ENCODE measurements at places on chromosomes 7 and 10.

- no peak for DNase-seq
These were observed 2.7 kb downstream of the UPP1 start for GRCh38 chr7:48091506-48092433.

- DNase-seq: no peak
These were observed 23.3 kb downstream of the ADAP1 start for GRCh38 chr7:930975-931758.

GRCh38 chr7:85407391-85407790, 220.5 kb upstream of the SEMA3D start:
- DNase-seq: no peak

- DNase-seq: no peak
These were observed 178.4 kb downstream of the EXOC4 start for GRCh38 chr7:133431134-133431724.

- DNase-seq: no peak
These were observed 918.1 kb upstream of the POT1 start for GRCh38 chr7:125847692-125848091.

GRCh38 chr10:80453842-80454512, at the start of gene TSPAN14:
TSS of gene TSPAN14 (plus strand) at chr10:80454310. CDS start at chr10:80489234, 34,924 bp downstream.
- DNase-seq: no peak

GRCh38 chr10:43685744-43686143, 37.1 kb upstream of the ZNF32 start:
- DNase-seq: no peak

GRCh38 chr7:151408839-151409666, 785 bp downstream of the WDR86 start:
- DNase-seq: no peak

DNA sequence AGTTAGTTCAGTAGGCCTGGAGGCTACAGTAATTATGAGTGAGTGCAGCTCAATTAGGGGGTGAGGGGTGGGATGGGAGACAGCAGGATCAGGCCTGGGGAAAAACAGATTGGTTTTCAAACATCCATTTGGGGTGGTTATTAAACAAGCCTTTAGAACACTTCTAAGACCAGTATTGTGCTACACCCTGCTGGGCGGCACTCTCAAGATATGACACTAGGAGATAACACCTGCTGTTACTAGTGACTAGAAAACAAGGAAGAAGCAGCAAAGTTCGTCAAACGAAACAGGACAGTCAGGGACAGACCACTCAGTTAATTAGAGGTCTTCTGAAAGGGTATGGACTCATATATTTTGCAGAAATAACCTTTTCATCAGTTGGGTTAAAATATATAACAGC, 353.6 kb downstream of the PTEN start:
- DNase-seq: no peak

GRCh38 chr10:119522747-119523426, 19.6 kb downstream of the RGS10 start:
- no peak for DNase-seq

DNA sequence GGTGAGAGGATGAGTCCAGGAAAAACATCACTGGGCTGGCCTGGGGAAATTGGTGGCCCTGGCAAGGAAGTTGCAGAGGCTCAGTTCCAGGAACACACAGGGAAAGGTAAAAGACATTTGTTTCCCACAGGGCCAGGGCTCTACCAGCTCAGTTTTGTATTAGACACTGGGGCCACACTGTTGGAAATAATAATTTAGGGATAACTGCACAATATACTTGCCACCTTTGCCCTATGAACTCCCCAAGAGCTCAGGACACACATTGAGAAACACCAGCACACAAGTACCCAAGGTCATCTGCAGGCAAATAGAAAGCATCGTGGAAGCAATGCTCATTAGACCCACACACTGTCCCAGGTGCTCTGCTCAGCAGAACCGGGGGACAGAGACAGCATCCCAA, 617.6 kb downstream of the PTPRN2 start:
- no peak for DNase-seq

DNA sequence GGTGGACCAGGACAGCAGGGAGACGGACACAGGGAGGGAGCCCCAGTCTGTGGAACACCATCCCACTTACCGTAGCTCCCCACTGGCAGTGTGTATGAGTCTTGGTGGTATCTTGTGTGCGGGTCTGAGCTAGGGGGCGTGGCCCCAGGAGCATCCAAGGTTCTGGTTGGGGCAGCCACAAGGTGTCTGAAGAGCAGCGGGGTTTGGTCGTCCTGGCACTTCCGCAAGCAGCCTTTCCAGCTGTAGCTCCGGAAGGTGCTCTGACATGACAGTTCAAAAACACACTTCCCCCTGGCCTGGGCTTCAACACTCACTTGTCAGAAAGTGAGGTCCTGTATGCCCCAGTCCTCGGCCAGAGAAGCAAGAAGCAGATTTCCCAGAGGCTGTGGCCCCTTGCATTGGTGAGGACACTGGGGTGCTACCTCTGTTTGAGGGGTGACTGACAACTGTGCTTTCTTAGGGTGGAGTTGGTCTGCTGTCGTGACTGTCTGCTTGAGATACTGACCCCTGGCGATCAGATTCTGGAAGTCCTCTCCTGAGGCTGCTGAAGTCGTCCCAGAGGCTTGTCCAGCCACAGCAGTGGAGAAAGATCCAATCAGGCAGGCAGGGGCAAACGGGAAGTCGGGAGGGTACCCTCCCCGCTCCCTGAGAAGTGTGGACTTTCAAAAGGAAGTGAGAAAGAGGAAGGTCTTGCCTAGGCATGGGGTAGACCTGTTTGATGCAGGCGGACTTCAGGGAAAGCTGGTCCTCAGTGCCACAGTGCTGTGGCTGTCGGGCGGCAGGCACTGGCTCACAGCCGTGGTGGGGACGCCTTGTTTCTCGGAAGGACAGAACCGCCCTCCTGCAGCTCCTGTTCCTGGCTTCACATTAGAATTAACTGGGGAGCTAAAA, 51.4 kb upstream of the PFKFB3 start:
- DNase-seq: no peak

DNA sequence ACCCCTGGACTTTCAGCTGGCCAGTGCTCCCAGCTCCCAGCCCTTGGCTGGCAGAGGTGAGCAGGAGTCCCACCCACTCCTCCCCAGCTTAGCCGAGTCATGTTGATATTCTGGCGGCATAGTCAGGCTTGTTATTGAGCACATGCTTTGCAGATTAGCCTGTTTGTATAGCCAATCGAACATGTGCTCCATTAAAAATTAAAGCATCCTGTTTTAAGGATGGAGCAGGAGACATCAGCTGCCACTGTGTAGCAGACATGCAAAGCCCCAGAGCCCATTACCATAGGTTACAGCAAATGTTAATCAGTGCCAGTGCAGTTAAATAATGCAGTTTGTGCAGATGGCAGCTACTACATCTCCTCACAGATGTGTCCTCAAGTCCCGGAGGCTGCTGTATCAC, 574.6 kb upstream of the GALNT17 start:
- DNase-seq: no peak

DNA sequence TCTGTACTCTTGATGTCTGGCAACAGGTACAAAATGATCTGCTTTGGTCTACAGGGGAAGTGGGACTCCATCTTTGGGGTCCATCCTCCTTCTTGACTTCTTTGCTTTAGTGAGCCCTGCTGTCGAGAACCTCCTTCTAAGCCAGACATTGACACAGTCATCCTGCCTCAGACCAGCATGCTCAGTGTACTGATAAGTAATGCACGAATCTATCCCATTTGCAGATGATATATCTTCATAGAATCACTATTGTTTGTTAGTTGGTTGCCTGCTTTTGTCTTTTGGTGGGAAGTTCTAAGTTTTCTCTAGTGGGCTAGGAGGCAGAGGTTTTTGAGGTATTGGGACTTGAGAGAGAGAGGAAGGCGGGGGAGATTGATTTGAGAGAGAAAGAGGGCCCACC, 8.9 kb downstream of the H2BK1 start:
- no peak for DNase-seq

DNA sequence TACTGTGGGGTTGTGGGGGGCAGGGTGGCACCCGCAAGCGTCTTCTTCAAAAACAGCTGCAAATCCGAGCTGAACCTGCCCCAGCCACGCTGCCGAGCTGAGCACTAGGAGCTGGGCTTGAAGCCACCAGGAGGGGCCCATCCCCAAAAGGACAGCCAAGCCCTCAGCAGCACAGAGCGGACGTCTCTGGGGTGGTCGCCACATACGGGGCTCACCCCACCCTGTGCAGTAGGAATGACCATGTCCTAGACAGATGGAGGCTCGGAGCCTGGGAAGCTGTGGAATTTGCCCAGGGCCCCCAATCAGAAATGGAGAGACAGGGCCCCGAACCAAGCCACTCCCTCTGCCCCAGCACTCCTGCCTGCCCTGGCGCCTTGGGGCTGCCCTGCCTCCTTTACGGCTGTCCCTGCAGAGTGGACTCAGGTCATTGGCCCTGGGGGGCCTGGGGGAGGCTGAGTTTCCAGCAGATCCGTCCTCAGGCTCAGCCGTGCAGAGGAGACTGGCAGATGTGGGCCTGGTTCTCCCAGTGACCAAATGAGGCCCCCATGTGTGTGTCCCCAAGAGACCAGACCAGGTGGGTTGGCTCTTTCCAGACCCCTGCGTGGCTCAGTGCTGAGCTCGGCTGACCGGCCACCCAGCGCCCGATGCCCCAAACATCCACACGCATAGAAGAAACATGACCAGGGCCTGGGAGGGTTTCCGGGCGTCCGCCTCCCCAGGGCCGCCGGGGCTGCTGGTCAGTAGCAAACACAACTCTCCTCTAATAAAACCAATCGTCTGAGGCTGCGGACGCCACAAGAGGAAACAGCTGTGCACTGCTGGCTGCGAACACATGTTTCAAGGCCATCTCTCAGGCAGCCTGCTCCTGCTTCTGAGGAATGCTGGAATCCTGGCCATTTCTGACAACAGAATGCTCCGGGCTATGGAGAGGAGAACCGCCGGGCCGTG, 54.9 kb downstream of the PDGFA start:
- no peak for DNase-seq

GRCh38 chr7:137962491-137962874, 39.4 kb downstream of the CREB3L2 start:
- no peak for DNase-seq

DNA sequence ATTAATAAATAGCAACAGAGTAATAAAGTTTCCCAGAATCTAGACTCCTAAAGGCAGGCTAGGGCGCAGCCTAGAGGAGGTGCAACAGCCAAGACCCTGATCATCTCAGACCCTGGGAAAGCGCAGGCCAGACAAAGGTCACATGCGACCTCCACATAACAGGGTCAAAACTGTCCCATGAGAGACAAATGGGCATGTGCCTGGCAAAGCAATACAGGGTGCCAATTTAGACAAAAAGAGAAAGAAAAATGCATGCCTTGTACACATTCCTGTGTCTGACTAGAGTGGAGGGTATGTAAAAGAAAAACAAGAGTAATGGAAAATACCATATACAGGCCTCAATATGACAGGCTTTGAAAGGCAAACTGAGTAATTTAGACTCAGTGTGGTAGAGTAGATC, 22.2 kb downstream of the MPP7 start:
- DNase-seq: no peak

DNA sequence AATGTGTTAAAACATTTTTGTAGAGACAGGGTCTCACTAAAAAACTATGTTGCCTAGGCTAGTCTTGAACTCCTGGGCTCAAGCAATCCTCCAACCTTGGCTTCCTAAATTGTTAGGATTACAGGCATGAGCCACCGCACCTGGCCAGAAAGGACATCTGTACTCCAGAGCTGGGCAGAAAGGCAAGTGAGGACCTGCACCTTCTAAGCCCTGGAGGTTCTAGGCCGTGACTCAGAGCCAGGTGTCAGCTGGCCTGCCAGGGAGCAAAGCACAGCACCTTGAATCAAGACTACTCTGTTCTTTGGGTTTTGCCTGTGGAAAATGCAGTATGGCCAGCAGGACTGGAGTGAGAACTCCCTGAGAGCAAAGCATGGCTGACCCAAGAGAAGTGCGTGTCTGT, 396.5 kb downstream of the ADRA2A start:
- no peak for DNase-seq

DNA sequence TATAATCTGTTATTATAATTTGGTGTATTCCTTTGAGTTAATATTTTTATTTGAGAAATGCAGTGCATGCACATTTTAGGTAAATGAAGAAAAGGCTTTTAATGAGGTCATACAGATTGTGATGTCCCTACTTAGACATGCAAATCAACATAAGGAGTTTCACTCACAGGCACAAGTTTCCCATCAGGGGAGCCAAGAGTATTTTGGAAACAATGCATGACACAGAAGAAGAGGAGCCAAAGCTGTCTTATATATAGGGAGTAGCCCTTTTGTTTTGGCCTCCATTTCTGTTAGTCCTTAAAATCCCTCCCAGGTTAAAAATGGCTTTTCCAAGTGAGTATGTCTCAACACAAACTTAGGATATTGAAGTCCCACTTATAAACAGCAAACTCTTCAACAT, 703.4 kb upstream of the ANKRD30A start:
- no peak for DNase-seq

GRCh38 chr7:51455948-51456347, 139.3 kb upstream of the COBL start:
- DNase-seq: peak; percentile 93

DNA sequence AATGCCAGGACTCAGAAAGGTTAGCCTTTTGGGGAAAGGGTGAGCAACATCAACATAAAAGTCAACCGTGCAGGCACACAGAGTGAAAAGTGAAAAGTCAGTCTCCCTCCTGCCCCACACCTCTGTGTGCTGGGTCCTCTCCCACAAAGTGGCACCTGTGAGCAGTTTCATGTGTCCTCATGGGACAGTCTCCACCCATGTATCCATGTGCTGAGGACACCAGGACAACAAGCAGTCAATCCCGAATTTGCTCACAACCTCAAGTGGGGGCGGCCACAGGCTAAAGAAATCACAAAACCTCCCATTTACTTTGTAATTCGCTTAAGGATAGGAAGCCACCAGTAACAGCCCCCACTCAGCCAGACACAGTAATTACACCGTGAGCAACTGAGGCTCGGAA, 97.4 kb downstream of the ARHGAP22 start:
- DNase-seq: no peak

DNA sequence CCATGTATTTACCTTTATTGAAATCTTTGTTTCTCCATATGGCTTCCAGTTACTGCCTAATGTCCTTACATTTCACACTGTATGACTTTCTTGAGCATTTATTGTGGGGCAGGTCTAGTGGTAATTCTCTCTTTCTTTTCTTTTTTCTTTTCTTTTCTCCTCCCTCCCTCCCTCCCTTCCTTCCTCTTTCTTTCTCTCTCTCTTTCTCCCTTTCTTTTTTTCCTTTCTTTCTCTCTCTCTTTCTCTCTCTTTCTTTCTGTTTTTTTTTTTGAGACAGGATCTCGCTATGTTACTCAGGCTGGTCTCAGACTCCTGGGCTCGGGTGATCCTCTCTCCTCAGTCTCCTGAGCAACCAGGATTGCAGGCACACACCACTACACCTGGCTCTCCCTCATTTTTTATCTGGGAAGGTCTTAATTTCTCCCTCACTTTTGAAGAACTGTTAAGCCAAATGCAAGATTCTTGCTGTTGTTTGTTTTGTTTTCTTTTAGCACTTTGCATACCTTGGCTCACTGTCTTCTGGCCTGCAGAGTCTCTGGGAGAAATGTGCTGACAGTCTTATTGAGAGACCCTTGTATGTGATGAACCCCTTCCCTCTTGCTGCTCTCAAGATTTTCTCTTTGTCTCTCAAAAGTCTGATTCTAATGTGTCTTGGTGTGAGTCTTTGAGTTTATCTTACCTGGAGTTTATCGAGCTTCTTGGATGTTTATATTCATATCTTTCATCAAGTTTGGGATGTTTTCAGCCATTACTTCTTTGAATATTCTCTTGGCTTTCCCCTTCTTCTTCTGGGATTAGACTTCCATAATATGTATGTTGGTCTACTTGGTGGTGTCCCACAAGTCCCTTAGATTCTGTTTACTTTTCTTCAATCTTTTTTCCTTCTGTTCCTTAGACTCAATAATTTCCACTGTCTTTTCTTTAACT, 79.0 kb upstream of the CCNY start:
- DNase-seq: no peak
